ENCODE measurements at places on chromosomes 6 and 20.

- no peak for DNase-seq
These were observed 5.4 kb downstream of the DXO start for GRCh38 chr6:31966506-31966905.

DNA sequence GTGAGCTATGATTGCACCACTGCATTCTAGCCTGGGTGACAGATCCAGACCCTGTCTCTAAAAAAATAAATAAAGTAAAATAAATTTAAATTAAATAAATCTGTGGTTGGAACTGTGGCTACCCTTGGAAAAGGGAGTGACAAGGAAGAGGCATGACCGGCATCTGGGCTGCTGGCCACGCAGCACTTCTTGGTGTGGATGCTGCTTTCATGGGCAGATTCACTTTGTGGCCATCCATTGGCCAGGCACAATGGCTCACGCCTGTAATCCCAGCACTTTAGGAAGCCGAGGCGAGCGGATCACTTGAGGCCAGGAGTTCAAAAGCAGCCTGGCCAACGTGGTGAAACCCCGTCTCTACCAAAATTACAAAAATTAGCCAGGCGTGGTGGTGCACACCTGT lies 16.1 kb downstream of the EBF4 start:
- DNase-seq, result no peak

- DNase-seq, result no peak
These were observed 132.5 kb downstream of the ZFAND3 start for GRCh38 chr6:37952027-37952426.

DNA sequence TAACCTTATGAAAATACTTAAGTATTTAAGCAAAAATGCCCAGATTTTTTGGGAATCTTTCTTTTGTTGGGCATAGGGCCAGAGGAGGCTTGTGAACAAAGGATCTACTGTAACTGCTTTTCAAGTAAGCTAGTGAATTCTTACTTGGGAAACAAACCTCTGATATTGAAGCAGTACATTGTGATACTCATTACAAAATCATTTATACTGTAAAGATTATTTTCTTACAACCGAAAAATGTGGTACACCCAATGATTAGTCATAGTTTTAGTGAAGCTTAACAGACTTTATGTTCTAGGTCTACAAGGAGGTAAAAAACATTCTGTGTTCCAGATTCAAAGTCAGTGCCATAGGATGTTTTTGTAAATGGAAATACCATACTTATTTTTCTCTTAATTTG lies 272.9 kb upstream of the KCNQ5 start:
- no peak for DNase-seq

GRCh38 chr20:3698591-3699001 lies 13.8 kb downstream of the SIGLEC1 start:
- no peak for DNase-seq

DNA sequence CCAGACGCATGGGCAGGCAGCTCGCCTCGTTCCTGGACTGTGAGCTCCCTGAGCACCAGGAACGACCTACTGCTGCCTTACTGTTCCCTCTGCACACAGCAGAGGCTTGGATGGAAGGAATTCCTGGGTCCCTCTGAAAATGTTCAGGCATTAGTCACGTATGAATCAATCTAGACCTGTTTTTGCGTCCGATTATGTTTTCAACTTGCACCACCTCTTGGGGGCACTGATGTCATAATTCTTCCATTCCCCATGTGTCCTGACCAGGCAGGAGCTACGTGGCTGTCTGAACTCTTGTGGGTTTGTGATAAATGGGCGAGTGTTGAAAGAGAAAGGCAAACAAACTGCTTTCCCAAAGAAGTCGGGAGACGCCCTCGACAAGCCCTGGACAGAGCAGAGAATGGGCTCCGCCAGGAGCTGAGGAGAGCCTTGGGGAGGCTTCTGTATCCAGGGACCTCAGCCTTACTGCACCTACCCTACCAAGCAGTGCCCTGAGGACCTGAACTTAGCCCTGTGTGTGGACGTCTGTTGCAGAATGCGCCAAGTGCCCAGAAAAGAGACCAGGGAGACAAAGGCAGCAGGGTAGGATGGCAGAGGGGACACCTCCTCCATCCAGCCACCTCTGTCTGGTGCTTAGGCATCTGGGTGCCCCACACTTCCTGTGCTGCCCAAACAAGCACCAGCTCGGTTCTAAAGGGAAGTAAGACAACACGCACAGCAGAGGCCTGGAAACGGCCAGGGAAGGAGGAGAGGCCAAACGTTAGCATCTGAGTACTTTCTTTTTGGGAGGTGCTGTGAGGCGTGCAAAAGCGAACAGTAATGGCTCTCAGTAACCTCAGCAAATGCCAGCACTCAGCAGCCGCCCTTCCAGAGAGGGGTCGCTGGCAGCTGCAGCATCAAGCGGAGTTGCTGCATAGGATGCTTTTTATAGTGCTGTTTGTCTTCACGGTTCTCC lies 124.2 kb downstream of the LY86 start:
- DNase-seq, result no peak

GRCh38 chr20:10807013-10807412 lies 133.2 kb upstream of the JAG1 start:
- DNase-seq, result no peak

- DNase-seq, result no peak
These were observed 27.5 kb upstream of the AGPAT4 start for GRCh38 chr6:161301338-161301737.

- DNase-seq, result no peak
These were observed 511 bp downstream of the VARS1 start for GRCh38 chr6:31794866-31795615.

DNA sequence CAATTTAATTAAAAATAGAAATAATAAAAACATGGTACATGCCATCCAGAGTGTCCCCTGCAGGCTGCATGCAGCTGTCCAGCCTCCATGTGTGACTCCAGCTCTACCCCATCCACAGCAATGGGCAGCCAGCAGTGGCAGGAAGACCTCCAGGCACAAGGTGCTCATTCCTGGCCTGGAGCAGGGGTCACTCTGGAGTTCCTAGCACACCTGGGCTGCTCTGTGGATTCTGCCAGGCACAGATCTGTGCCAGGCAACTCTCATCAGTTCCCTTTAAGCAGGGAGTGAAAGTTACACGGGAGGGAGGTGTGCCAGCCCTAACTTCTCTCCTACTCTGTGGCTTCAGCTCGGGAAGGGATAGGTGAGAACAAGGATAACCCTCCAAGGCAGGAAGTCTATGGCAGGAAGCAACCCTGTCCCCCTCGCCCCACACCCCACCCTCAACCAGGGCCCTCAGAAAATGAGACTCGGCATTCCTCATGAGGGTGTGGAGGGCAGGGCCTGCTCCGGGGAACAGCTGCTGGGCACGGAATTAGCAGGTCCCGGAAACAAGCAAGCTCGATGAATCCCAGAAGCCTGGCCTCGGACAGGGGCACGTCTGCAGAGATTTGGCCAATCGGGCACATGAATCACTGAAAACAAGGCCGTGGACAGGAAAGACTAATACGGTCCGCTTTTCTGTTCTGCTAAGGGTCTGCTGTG lies 10.0 kb downstream of the JPH2 start:
- DNase-seq, result no peak

DNA sequence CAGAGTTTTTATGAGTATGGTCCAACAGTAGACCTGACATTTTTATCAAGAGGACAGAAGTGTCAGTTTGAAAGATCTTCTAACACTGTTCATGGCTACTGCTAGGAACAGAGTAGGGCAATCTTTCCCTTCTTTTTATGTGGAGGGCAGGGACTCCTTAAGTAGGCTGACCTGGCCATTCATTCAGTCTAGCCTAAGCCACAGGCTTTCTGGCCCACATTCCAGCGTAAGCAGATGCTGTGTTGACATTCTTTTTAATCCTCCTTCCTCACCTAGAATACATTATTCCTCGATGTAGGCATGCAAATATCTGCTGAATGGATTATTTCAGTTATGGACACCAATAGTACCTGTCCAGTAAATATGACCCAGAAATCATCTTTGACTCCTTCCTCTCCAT lies 188.3 kb downstream of the ATXN1 start:
- no peak for DNase-seq

DNA sequence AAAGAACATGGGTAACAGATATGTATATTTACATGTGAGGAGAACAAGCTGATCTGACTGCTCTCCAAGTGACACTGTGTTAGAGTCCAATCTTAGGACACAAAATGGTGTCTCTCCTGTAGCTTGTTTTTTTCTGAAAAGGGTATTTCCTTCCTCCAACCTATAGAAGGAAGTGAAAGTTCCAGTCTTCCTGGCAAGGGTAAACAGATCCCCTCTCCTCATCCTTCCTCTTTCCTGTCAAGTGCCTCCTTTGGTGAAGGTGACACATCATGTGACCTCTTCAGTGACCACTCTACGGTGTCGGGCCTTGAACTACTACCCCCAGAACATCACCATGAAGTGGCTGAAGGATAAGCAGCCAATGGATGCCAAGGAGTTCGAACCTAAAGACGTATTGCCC lies 5.2 kb downstream of the HFE start:
- DNase-seq, result no peak

GRCh38 chr20:37643400-37643799 lies 50.4 kb upstream of the CTNNBL1 start:
- no peak for DNase-seq

DNA sequence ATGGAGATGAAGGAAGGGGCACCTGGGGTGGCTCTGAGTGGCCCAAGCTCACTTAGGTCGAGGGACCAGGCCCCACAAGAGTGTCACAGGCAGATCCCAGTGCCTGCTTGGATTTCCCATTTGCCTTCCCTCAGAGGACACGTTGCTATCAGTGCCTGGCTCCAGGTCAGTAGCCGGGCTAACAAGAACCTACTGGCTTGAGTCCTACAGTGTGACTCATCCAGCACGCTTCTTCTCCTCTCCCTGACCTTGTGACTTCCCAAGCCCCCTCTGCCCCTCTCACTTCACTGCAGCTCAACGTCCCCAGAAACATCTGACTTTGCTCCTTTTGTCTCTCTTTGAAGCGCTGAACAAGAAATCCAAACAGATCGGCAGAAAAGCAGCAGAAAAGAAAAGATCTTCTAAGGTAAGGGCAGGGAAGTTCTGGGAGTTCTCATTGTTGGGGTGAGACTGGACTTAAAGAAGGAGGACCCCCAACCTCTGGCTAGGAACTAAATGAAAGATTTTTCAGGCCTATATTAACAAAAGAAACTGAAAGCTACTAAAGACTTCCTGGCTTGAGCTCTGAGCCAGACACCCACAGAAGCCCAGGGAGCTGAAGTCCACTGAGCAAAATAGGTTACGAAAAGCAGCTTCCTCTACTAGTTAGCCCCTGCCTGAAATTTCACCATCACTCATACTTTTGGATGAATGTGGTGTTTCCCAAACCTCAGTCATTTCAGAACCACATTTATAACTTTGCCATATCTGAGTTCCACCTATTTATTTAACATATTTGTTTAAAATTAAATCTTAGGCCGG lies 21.5 kb downstream of the ASIP start:
- DNase-seq, result no peak

GRCh38 chr6:89974834-89975233 lies 80.6 kb downstream of the GJA10 start:
- DNase-seq, result no peak

DNA sequence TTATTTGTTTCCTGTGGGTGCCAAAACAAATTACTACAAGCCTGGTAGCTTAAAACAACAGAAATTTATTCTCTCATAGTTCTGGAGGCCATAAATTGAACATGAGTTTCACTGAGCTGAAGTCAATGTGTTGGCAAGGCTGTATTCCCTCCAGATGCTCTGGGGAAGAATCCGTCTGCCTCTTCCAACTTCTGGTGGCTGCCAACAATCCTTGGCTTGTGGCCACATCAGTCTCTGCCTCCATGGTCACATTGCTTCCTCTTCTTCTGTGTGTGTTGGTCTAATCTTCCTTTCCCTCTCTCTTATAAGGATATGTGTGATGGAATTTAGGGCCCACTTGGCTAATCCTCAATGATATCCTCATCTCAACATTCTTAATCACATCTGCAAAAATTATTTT lies 92.8 kb upstream of the EPB41L1 start:
- no peak for DNase-seq

DNA sequence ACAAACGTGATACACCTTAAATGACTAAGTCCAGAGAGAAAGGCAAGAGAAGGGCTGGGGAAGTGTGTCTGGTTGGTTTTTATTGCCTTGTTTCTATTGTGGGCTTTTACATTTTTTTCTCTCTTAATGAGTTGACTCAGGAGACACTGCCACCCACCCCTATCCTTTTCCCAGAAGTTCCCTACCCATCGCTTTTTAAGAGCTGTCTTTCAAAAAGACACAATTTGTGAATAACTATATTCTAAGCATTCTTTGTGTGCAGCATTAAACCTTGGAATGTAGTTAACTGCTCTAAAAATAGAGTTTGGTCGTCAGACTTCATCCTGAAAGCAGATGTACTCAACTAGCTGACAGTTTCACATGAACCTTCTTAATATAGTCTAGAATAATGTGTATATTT lies 174.9 kb downstream of the ISM1 start:
- no peak for DNase-seq

DNA sequence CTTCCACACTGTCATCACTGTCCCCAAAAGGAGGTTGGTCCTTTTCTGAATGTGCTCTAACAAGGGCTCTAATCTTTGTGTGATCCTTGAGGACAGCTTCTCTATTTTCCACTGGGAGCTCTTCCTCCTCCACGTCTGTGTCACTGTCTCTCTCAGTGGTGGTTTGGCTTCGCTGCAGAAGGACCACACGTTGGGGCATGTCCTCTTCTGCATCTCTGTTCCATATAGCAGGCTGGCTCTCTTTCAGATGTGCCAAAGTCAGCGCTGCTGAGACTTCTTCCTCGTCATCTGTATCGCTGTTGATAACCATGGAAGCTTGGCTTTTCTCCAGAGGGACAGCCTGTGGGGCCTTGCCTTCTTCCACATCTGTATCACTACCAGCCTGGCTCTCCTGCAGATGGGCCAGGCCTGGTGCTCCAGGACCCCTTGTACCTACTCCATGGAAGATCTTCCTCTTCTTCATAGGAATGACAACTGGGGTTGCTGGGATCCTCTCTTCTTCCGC lies 4.6 kb downstream of the MDC1 start:
- no peak for DNase-seq

DNA sequence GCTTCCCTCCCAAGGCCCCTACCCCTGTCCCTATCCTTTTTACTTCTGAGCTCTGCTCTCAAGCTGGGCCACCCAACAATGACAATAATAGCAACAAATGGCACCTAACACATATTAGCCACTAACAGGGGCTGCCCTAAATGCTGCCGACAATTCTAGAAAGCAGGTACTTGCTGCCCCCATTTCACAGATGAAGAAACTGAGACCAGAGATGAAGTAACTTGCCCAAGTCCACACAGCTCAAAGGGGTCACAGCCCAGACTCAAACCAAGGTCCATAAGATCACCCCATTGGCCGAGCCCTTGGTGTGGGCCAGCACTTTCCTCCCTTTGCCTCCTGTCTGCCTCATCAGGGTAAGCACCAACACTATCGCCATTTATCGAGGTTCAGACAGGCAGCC lies 12.0 kb downstream of the BNIP5 start:
- DNase-seq, result no peak

GRCh38 chr20:23246717-23247664 lies 103.6 kb upstream of the NXT1 start:
- DNase-seq, result no peak

All from naive thymus-derived CD8-positive, alpha-beta T cell (primary cell).